Mononuclear cell (primary cell): ENCODE measurements at places on chromosomes 1 and 21. TPM values are rescaled to one million over a fixed set of nuclear protein-coding genes. Genes with fewer than 3 reads are reported as not detected.

Gene RAB25
- 0.21 TPM for total RNA-seq

Gene S100A1
- total RNA-seq, result not detected

Gene TNNT2
- 0.10 TPM for total RNA-seq

Gene SHC1
- total RNA-seq, result 22.2 TPM

Gene ZYG11B
- 31.1 TPM for total RNA-seq

Gene CALML6
- not detected for total RNA-seq

Gene IL10
- total RNA-seq, result 5.0 TPM

Gene AMY1B
- total RNA-seq, result not detected

Gene THEMIS2
- 270 TPM for total RNA-seq

Gene ESPN
- total RNA-seq, result 0.52 TPM

Gene CHI3L2
- 12.9 TPM for total RNA-seq

Gene IL20
- not detected for total RNA-seq

Gene SYPL2
- not detected for total RNA-seq

Gene OR10Z1
- 0.31 TPM for total RNA-seq

Gene LMX1A
- not detected for total RNA-seq

Gene WNT3A
- total RNA-seq, result not detected
